ENCODE measurements at places on chromosomes 2 and 18. TPM values are rescaled to one million over a fixed set of nuclear protein-coding genes. Genes with fewer than 3 reads are reported as not detected.

DNA sequence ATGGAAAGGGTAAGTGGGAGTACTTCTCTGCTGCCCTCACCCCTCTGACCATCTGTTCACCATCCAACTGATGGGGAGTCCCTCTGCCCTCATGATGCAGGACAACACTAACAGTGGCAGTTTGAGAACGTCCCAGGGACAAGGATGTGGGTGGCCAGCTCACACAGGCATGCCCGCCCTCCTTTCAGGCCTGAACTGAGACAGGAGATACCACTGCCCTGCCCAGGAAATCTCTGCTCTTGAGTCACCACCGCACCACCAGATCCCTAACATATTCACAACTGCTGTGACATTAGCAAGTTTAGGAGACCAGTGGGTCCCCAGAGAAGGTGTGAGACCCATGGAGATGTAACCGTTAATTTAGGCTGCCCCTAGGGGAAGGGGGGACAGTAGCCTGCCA, 66.2 kb downstream of the TRAPPC8 start:
- no peaks in the 10 kb centered on the region for H3K4me1 ChIP-seq
- no peak overlapping the region for H3K27ac ChIP-seq
- DNase-seq, result no peak
- no peaks in the 10 kb centered on the region for H3K27me3 ChIP-seq
- H3K36me3 ChIP-seq, result peaks cover 61% of the 10 kb centered on the region

Gene FAM117B
- total RNA-seq, result 44.0 TPM

GRCh38 chr2:210169516-210170195, 1.6 kb downstream of the KANSL1L start:
- peaks cover 5% of the 10 kb centered on the region for H3K27me3 ChIP-seq
- DNase-seq, result no peak
- no peaks in the 10 kb centered on the region for H3K36me3 ChIP-seq

- H3K27ac ChIP-seq, result no peak overlapping the region
- no peaks in the 10 kb centered on the region for H3K4me1 ChIP-seq
- DNase-seq, result no peak
- no peaks in the 10 kb centered on the region for H3K27me3 ChIP-seq
These were observed 1108.5 kb upstream of the CDH2 start for GRCh38 chr18:29285471-29285870.

- no peak overlapping the region for H3K27ac ChIP-seq
- H3K4me1 ChIP-seq, result peaks cover 17% of the 10 kb centered on the region
- peak overlapping the region; percentile 60 for H3K4me3 ChIP-seq
These were observed 1.2 kb upstream of the IMPA2 start for GRCh38 chr18:11980163-11980493.

Gene ANKRD30B
- total RNA-seq, result not detected

Gene UNC80
- total RNA-seq, result not detected

Gene FTCDNL1
- 3.8 TPM for total RNA-seq

DNA sequence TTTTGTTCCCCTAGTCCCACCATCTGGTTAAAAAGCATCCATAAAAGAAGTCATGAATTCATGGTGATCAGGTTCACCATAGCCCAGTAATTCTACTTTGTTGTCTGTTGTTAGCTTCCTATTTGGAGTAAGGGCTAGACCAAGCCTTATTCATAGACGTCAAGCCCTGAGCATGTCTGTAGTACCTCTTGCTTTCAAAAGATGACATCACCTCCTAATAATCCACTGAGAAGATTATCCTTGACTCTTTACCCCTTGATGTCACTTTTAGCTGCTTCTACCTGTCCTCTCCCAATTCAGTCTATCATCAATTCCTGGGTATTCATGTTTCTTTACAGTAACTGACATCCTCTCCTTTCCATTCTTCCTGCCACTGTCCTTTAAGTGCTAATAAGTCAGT, 90.1 kb downstream of the EML6 start:
- no peak for DNase-seq
- no peaks in the 10 kb centered on the region for H3K36me3 ChIP-seq
- H3K27ac ChIP-seq, result no peak overlapping the region

Gene C2orf74
- 18.8 TPM for total RNA-seq

Gene PROKR1
- not detected for total RNA-seq

Gene POTEI
- total RNA-seq, result not detected

GRCh38 chr2:39470580-39470979, 33.5 kb upstream of the MAP4K3 start:
- H3K36me3 ChIP-seq, result no peaks in the 10 kb centered on the region
- DNase-seq, result no peak
- H3K4me3 ChIP-seq, result no peak overlapping the region
- H3K4me1 ChIP-seq, result no peaks in the 10 kb centered on the region

DNA sequence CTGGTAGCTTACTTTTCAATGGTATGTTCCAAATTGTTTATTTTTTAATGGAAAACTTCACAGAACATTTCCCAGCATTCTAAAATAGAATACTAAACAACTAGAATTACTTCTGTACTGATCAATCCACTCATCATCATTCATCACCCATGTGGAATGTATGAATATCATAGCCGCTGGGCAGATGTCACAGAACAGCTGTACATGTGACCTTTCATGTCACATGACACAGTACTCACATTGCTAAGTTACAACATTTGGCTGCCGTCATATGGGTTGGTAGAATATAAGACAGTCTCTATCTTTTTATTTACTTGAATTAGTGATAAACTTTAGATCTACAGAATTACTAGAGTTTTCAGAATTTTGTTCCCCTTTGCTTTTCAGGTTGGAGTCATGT, 387.6 kb downstream of the ZEB2 start:
- no peaks in the 10 kb centered on the region for H3K36me3 ChIP-seq
- no peak overlapping the region for H3K27ac ChIP-seq
- H3K27me3 ChIP-seq, result no peaks in the 10 kb centered on the region
- no peak for DNase-seq
- H3K4me3 ChIP-seq, result no peak overlapping the region

Gene ARHGAP15
- total RNA-seq, result 221 TPM

Gene GBX2
- not detected for total RNA-seq

Gene MROH2A
- not detected for total RNA-seq

Gene ESPNL
- 0.44 TPM for total RNA-seq

Gene ERICH2
- total RNA-seq, result not detected

Gene FAM161A
- 4.1 TPM for total RNA-seq

Gene PTPRN
- not detected for total RNA-seq

DNA sequence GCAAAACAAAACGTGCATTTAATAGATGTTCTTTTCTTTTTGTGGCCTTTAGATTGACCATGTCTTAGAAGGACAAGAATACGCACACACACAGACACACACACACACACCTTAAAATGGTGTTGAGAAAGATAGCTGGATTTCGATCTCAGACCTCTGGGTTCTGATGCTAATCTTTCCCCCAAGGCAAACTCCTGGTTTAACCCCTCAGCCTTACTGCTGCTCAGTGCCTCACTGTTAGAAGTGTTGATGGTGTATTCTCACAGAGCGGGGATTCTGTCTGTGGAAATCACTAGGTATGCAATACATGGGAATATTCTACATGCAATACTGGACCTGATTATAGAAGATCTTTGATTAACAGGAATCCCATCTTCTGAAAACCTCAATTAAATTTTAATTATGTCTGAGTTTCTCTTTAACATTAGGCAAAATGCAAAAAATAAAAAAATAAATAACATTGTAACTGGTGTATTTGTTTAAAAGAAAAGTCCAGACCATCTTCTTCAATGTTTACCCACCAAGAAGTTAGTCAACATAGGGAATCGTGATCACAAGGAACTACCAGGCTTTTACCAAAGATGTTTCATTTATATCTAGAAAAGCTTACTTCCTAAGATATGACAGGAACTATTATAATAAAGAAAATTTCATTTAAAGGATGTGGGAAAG, 613.5 kb downstream of the LRP1B start:
- H3K27me3 ChIP-seq, result no peaks in the 10 kb centered on the region
- no peak for DNase-seq
- no peaks in the 10 kb centered on the region for H3K36me3 ChIP-seq
- no peak overlapping the region for H3K4me3 ChIP-seq
